ENCODE measurements at places on chromosomes 7 and 10.
A peak's percentile ranks its signal among the peaks of the same experiment; 100 is the strongest.

DNA sequence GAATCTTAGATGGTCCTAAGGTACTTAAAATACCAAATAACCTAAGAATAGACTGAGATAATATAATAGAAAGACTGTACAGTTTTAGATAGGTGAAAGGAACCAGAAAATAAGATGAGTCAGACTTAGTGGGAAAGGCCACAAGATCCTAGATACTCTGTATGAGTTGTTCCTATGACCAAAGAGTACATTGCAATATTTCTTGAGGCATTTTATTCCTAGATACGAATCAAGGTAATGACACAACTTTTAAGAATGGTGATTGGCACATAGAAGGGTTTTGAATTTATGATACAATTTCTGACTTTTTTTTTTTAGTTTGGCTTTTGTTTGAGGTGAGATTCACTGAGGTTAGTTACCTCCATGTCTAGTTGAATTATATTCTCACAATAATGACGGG lies 30.2 kb downstream of the MGAM start:
- DNase-seq, result no peak

DNA sequence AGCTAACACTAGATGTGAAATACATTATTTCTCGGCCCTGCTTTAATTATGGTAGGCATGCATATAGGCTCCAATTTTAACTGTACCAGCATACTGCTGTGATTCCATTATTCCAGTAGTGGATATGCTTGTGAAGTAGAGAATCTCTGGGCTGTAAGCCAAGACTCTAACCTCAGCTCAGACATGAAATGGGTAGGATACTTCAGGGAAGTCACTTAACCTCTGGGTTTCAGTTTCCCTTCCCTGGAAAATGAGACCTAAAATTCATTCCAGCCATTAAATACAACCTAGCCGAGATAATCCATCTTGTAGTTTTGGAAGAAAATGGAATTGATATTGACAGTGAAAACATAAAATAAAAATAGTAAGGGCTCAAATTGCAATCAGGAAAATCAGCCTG lies 59.6 kb upstream of the TRIL start:
- no peak for DNase-seq

DNA sequence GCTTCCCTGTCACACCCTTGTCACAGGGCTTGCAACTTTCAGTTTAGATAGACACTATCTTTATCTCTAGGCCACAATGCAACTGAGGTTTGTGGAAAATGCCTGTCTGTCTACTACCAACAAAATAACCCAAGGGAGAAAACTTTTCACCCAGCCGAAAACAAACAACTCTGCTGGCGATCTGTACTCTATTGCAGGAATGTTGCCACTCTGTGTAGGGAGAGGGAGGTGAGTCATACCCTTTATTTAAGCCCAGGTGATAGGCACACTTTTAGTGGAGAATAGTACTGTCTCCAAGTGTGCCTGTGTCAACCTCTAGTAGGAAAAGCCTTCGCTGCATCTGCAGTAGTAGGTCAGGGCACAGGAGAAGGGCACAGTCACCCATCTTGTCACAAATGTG lies 108.3 kb downstream of the SLC25A40 start:
- no peak for DNase-seq

DNA sequence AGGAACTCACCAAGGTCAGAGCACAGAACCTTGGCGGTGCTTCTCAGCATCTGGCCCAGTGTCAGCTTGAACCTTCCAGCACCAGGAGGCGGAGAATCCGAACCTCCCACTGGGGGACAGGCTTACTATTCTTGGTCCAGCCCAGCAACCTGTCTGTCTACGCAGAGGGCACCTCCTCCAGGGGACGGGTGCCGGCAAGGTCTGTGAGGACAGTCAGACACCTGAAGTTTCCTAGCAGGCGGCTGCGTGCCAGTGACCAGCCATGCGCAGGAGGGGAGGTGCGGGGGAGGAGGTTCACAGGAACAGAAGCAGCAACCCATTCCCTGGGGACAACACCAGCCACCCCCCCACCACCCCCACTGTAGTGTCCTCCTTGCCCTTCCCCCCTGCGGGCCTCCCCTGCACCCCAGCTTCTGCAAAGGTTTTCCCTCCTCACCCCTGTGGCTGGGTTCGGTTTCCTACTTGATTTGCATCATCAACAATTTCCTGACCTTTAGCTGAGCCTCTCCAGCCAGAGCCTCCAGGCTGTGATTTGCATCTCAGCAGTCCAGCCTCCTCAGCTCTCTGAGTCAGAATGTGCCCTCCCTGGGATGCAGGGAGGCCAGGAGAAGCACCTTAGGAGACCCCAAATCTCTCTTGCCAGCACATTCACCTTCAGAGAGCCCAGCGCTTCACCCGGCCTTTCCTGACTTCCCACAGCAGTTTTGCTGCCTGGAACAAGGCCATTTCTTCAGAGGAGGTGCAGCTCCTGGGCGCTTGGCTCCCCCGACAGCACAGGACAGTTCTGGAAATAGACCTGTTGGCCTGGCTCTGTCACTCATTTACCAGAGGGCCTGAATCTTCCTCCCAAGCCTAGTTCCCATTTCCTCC lies 107.5 kb upstream of the NPS start:
- DNase-seq, result no peak

DNA sequence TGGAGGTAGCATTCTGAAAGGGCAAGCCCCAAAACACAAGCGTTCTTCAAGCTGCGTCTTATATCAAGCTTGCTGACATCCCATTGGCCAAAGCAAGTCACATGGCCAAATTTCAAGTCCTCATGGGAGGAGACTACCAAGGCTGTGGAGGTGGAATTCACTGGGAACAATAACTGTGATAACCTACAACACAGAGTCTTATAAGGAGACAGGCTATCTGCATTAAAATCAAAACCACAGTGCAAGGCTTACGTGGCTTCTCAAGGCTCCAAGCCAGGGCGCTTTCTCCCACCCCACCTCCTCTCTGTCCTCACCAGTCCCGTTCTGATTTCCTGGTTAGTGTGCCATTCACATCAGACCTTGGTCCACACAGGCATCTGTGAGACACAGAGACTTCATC lies 39.4 kb downstream of the ADRB1 start:
- DNase-seq, result no peak

GRCh38 chr10:20596911-20597310 lies 300.2 kb downstream of the NEBL start:
- peak; percentile 58 for DNase-seq

GRCh38 chr10:103951942-103952341 lies 15.0 kb upstream of the SLK start:
- DNase-seq, result no peak

DNA sequence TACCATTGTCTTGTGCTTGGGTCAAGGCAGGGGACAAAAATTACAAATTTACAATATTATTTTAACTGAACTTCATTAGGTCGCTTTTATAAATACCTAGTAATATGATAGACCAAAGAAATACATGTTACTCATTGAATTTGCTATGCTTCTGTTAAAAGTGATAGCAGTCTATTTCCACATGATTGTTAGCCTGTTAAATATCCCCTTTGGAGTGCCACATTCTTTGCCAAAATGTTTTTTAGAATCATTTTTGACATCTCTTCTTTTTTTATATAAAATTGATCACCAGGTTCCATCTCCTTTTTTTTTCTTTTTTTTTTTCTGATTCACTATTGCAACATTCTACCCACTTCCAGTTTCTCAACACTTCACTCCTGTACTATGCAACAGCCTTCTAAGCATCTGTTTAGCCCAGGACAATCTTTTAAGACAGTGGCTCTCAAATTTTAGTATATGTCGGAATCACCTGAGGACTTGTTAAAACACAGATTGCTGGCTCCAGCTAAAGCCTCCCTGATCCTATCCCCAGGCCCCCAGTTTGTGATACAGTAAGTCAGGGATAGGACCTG lies 16.4 kb upstream of the NDUFA5 start:
- no peak for DNase-seq

DNA sequence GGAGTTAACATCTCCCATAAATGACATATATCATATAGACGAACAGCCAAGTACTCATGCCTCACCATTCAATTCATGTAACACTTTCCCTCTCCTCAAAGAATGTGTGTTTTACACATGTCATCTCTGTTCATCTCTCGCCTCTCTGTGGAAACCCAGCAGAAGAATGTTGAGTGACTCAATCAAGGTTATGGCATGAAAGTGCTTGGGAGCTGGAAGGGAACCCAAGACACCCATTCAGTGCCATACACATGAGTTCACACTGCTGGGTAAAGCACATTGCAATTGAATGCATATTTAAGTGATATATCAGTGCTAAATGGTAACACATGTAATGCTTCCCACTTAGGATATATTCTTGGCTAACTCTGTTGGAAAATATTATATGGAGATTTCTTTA lies 322.9 kb downstream of the PTEN start:
- peak; percentile 89 for DNase-seq

DNA sequence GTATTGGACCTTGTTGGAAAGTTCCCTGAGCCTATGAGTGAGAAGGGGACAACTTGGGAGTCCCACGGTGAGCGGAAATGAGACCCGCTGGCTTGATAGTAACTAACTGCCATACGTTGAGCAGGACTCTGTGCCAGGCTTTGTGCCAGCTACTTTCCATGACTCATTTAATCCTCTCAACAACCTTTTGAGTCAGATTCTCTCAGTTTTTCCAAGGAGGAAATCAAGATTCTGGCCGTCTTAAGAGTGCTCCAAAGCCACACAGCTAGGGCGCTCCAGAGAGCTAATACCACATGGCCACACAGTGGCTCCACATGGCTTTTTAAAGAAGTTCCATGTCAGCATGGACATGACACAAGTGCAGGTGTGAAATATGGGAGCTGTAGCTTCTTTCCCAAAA lies 55.7 kb downstream of the NOD1 start:
- peak; percentile 33 for DNase-seq

DNA sequence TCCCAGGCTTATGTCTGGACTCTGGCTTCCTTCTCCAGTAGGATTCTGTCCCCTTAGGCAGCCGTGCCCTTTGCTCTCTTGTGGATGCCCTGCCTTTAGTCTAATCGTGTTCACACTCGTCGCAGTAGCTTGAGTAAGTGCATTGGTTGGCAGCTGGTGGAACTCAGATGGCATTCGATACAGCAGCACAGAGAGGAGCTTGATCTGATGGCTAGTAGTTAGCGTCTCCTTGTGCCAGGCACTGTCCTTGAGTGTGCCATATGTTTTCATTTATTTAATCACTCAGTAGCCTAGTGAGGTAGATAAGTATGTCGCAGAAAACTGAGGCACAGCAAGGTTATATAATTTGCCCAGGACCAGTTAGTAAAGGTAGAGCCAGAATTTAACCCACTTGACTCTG lies 18.2 kb upstream of the PARP12 start:
- no peak for DNase-seq

DNA sequence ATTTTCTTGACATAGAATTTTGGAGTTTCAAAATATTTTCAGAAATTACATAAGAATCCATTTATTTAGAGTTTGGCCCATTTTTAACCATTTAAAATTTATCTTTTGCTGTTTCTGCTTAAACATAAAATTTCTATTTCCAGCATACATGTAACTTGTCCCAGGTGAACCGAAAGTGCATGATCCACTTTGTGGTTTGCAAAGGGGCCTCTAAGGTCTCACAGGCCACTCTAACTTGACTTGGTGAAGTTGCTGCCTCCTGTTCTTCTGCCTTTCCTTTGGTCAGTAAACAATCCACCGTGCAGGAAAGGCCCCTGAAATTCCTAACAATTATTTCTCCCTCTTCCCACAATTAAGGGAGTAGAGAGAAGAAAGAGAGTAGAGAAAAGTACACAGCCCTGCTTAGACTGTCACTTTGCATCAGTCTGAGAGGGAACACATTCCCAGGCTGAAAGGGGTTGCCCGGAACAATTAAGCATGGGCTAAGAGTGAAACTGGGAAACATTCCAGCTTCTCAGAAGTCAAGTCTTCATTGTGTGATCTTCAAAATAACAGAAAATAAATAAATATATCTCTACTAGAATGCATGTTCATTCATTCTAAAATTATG lies 79.5 kb upstream of the SEMA3A start:
- no peak for DNase-seq

- DNase-seq, result no peak
These were observed 59.1 kb upstream of the COL1A2 start for GRCh38 chr7:94335586-94335985.

GRCh38 chr7:104982308-104983075 lies 31.5 kb upstream of the KMT2E start:
- no peak for DNase-seq

DNA sequence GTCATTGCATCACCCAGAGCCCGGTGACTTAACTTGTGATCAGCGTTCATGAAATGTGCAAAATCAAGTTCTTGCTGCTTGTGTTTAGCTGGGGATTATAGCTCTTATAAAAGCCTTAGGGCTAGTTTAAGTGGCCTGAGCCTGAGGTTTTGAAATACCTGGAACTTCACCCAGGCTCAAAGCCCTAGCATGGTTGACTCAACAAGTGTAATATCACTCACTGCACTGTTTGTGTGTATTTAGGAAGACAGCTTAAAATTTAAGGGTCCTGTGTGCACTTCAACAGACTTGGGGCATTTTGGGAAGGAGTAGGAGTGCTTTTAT lies 489.5 kb downstream of the GATA3 start:
- no peak for DNase-seq

DNA sequence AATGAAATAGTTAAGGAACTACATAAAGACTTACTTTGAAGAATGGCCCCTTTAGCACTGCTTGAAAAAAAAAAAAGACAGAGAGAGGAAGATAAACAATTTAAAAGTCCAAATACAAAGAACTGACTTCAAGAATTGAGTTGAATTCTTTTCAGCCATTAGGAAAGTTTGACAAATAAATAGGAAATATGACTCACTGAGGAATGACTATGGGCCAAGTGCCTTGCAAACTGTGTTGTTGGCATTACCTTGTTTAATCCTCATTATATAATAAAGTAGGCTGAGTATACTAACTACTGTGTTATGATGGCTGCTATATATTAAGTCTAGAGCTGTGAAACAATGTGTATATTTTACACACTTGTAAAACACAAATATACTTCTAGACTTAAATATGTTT lies 151.1 kb downstream of the ELMO1 start:
- DNase-seq, result no peak

DNA sequence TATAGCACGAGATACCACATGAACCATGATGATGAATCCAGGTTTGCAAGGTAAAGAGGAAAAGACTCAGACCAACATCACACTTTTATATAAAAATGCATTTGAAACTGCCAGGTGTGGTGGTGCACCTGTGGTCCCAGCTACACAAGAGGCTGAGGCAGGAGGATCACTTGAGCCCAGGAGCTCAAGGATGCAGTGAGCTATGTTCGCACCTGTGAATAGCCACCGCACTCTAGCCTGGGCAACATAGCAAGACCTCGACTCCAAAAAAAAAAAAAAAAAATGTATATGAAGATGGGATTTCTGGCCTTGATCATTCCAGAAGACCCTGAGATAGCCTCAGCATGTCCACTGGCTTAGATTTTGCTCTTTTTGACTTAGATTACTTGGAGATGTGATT lies 161.6 kb downstream of the PARD3 start:
- no peak for DNase-seq
